ENCODE measurements at places on chromosomes 7 and 10.

DNA sequence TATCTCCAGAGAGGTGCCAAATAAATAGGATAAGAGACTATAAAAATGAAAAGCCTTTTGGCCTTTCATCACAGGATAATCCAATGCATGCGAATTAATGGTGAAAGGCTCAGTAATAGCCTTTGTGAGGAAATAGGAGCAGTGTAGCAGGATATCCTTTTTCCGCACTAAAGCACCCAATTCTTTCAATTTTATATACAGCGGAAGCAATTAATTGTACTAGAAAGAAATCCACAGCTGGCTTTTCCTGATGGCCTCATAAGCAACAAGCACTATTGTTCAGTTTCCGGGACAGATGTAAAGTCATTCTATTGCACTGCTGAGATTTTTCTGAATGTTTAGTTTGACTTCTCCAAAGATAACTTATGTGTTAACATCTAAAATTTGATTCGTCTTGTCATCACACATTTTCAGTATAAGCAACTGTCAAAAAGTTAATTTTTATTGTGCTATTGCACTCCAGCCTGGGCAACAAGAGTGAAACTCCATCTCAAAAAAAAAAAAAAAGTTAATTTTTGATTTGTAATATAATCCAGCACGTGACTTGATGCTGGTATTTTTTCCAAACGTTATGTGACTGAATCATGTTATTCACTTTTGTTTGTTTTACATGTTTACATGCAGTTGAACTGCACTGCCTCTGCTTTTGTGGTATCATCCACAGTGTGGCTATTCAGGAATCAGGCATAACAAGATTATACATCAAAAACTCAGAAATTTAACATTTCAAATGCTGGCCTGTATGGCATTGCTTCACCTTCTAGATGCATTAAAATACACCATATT, 8.4 kb upstream of the BMPR1A start:
- no peak for ATAC-seq

- ATAC-seq, result no peak
Observed at GRCh38 chr10:91520661-91521060, 110.5 kb downstream of the HECTD2 start.

GRCh38 chr10:122326385-122326784, 48.1 kb upstream of the PLEKHA1 start:
- no peak for ATAC-seq

GRCh38 chr10:18699849-18700840, 40.9 kb downstream of the ARL5B start:
- no peak for ATAC-seq

DNA sequence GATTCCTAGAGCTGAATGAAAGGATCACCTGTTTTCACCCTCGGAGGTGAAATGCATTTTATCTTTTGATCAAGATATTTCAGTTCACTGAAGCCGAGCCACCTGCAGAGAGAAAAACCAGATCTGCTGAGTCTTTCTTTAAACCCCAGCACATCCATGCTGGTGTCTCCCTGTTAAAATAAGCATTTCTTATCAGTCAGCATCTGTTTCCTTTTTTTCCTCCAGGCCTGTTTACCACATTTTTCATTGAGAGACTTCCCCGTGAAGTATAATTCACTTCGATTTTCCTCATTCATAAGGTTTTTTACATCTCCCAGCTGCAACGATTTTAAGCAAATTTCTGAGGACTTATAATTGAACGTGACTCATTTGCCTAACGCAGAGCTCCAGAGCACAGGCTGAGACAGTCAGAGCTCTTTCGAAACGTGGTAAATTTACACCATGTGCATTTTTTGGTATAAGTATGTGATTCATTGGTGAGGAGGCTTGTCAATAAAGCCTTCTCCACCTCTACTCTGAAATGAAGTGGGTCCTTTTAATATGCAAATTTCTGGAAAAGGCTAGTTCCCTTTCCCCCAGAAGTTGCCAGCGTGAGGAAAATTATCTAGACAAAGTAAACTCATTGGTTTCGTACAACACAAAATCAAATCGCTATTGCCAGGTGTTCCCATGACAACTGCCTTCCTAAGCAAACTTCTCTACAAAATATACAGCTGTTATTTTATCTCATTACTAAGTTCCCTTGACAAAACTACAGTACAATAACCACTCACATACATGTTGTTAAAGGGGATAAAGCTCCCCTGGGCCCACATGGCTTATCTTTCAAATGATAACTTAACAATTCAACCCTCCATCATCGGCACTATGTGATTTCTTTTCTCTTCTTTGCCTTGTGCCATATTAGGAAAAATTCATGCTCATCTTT, 374.8 kb upstream of the AKR1E2 start:
- peak; percentile 26 for ATAC-seq

- no peak for ATAC-seq
Observed at GRCh38 chr7:10560497-10560896, 413.2 kb upstream of the PHF14 start.

- ATAC-seq, result peak; percentile 24
Observed at GRCh38 chr7:89661876-89662275, 492.4 kb upstream of the STEAP1 start.

GRCh38 chr7:47470567-47471357, 111.1 kb downstream of the TNS3 start:
- no peak for ATAC-seq

- no peak for ATAC-seq
Observed at GRCh38 chr10:78706256-78706655, 362.5 kb upstream of the ZMIZ1 start.
